Osteocyte (in vitro differentiated cells): ENCODE measurements at places on chromosomes 3 and 15. TPM values are rescaled to one million over a fixed set of nuclear protein-coding genes. Genes with fewer than 3 reads are reported as not detected.

DNA sequence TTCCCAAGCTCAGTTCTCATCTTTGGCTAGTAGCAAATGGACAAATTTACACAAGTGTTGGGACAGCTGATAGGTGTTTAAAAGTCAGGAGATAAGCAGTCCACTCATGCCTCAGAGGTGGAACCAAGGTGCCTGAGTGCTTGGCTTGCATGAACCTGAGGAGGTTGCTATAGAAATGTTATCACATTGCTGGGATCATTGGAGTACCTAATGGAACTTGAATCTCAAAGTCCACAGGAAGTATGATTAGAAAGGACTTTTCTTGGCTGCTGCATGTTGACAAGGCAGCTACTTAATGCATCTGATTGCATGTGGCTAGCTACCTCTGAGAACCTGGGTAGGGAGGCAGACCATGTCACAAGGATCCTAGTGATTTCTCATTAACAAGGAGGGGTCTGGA, 39.5 kb upstream of the C3orf80 start:
- DNase-seq, result peak; percentile 6

DNA sequence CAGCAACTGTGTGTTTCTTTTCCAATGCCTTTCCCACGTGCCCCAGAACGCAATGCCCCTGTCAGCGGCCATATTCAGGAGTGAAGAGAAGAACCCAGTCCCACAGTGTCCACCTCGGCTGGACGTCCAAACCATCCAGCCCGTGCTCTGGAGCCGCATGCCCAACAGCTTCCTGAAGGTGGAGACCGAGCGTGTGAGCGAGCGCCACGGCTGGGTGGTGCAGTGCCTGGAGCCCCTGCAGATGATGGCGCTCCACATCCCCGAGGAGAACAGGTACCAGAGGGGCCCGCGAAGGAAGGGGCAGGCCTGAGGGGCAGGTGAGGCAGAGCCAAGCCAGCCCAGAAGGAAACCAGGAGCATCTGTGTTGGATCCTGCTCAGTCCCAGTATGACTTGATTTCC, 308.1 kb upstream of the CHRM5 start:
- DNase-seq, result no peak

DNA sequence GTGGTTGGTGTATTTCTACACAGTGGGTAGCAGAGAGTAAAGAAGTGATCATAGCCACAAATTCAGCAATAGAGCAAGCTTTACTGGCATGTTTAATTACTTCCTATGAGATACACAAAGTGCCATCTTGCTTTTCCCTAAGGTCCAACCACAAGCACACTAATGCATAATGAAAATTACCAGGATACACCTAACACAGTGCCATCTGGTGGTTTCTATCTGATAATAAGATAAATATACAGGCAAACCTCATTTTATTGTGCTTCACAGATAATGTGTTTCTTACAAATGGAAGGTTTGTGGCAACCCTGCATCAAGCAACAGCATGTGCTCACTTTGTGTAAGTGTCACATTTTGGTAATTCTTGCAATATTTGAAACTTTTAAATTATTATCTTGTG, 223.0 kb downstream of the NSUN3 start:
- DNase-seq, result no peak

- DNase-seq, result no peak
Observed at GRCh38 chr3:60207905-60208304, 1043.3 kb downstream of the FHIT start.

DNA sequence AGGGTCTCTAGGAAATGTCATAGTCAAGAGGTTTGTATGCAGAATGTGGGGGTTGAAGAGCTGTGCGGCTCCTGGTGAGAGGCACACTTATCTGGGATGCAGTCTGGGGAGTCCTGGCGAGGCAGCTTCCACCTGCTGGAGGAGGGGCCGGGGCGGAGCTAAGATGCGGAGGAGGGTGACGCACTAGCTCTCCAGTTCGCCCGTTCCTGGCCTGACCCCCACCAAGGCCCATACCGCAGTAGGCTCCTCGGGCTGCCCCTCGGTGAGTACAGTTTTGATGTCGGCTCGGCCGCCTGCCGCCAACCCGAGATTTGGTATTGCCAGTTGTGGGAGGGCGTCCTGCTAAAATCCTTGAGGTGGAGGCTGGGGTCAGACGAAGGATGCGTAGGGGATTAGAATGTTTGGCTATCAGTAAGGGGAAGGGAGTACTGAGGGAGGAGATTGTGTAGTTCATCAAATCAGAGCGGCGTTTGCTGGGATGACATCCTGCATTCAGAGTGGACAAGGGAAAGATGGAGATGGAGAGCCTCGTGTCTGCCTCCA, at the start of gene SCG5:
Gene SCG5 (plus strand): TSS at position 194 of the 543 bp plus-strand sequence. CDS start 1,883 bp downstream, outside the sequence.
- DNase-seq, result no peak

DNA sequence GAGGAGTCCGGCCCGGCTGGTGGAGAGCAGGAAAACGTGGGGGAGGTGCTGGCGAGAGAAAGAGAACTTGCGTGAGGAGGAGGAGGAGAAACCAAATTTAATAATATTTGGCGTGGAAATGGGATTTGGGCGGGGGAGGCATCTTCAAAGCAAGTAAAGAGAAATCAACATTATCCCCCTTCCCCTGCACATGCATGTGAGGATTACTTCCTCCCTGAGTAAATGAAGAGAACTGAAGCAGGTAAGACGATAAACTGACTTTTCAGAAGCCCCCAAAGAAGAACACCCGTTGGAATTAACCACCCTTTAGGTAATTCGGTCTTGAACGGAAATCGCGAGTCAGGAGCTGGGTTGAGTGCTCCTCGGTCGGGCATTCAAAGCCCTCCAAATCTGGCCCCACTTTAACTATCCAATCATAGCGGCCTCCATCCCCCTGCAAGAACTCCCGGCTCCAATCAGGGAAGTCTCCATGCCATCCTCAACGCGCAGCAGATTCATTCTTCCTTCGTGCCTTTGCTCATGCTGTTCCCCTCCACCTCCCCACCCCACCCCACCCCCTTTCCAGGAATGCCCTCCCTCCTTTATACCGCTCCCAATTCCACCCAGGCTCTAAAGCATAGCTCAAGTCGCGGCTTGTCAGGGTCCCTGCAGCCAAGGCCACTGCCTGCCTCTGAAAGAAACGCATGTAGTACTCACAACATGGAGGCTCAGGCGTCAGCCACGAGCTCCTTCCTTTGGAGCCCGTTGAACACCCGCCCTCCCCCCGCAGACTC, 545 bp upstream of the RFX7 start:
- DNase-seq, result no peak

GRCh38 chr15:73352082-73352481, 16.7 kb downstream of the HCN4 start:
- no peak for DNase-seq

DNA sequence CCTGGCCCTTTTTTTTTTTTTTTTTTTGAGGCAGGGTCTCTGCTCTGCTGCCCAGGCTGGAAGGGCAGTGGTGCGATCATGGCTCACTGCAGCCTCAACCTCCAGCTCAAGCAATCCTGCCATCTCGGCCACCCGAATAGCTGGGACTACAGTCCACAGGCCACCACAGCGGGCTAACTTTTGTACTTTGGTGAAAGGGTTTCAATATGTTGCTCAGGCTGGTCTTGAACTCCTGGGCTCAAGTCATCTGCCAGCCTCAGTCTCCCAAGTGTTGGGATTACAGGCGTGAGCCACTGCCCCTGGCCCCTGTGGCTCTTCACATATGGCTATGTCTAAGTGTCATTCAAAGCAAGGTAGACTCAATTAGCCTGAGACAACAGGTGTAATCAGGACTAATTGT, 8.8 kb upstream of the DPPA2 start:
- no peak for DNase-seq

DNA sequence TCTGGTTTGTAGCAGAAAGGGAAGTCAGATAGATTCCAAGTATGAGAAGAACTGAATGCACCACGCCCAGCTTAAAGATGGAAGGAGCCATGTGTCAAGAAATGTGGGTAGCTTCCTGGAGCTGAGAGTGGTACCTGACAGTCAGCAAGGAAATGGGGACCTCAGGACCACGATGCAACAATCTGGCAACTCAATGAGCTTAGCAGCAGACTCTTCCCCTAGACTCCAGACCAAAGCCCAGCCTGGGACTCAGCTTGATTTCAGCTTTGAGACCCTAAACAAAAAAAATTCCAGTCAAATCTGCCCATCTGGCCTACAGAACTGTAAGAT, 24.4 kb downstream of the MIX23 start:
- DNase-seq, result no peak

Gene TM6SF1
- total RNA-seq, result 5.6 and 5.9 TPM in 2 replicates
